GM13977 (cell line): ENCODE measurements at places on chromosomes 4 and X.
A peak's percentile ranks its signal among the peaks of the same experiment; 100 is the strongest.

DNA sequence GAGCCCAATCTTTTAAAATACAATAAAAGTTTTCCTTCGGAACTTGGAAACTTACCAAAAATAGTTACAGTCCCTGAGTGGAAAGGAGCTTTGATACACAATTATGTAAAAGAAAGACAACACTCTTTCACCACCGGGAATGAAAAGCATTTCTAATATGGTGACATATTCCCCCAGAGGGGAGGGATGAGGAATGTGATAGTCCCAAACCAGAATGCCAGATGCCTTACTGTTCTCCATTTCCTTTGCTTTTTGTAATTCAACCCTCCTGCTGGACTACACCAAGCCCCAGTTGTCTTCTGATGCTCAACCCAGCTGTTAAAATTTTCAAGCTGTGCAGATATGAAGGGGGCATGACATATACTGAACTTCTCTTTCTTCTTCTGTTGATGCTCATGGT is 4.1 kb downstream of the PRIMPOL start:
- no peak for DNase-seq

DNA sequence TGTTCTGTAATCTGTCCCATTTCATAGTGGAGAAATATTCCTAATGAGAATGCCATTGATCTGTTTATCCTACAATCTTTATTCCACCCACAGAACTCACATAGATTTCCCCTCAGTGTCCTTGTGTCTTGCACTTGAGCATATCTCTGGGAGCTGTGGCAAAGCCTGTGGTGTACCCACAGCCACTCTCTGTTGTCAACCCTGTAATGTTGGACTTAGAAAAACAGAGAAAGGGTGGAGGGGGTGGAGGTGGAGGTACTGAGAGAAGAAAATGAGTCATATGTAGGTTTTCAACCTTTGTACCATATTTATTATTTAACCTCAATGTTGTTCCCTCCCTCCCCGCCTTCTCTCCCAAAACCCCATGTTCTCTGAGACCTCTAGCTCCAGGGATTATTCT is 46.9 kb upstream of the TLL1 start:
- DNase-seq = no peak

GRCh38 chr4:175998782-175999181 is 66.9 kb upstream of the WDR17 start:
- DNase-seq = no peak

GRCh38 chr4:136939781-136940180 is 592.5 kb downstream of the PCDH18 start:
- no peak for DNase-seq

DNA sequence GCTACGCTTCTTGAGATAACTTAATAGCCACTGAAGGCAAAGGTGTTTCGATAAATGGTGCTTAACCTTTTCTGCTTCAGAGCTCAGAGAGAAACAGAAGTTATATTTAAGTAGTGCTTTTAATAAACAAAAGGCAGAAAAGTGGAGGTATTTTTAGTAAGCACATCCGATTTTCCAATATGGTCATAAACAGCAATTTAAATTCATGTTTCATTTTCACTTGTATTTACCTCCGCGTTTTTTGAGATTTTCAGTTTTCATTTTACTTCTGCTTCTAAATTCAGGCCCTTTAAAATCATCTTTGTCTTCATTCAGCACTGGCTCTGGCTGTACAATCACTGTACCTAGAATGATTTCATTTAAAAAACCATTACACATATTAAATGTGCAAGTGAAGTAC is 92.4 kb downstream of the ATRX start:
- DNase-seq = peak; percentile 6
